ENCODE measurements at places on chromosomes 6 and 20.

- DNase-seq, result no peak
These were observed 159.3 kb downstream of the CD83 start for GRCh38 chr6:14276667-14277404.

- DNase-seq, result no peak
These were observed 1.6 kb upstream of the ID4 start for GRCh38 chr6:19835605-19836004.

GRCh38 chr20:49032455-49032854 lies 13.7 kb upstream of the CSE1L start:
- no peak for DNase-seq

- DNase-seq, result no peak
These were observed 17.4 kb upstream of the SDHAF4 start for GRCh38 chr6:70549327-70549726.

DNA sequence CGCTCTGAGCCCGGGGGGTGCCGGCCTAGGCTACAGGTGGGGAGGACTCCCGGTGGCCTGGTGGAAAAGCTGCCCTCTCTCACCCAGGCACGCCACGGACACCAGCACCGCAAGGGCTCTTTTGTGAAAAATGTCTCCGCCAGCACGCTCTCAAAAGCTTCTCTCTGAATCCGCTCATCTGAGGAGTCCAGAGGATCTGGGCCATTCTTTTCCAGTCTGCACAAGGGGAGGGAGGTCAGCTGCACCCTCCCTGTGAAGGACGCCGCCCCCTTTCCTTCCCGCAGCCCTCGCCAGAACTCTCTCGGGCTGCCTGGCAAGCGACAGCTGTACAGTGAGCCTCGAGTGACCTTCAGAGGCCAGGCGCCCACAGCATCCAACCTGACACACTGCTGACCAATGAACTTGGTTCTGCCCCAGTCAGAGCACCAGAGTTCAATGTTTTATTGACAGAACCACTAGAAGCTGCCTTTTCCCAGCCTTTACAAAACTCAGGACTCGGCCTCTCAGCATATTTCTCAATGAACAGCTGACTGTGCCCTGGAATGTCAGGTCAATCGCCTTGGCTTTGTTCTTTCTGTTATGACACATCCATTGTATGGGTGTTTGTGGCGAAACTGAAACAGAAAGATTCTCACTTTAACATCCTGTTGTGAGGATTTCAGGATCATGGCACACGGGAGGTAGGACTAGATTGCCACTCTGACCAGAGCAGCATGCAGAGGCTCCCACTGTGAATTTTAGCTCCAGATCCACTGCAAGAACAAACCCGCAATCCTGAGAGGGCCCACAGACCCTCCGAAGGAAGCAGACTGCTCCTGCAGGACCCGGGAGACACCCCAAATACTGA lies 26.7 kb downstream of the SERPINB9 start:
- peak; percentile 76 for DNase-seq

DNA sequence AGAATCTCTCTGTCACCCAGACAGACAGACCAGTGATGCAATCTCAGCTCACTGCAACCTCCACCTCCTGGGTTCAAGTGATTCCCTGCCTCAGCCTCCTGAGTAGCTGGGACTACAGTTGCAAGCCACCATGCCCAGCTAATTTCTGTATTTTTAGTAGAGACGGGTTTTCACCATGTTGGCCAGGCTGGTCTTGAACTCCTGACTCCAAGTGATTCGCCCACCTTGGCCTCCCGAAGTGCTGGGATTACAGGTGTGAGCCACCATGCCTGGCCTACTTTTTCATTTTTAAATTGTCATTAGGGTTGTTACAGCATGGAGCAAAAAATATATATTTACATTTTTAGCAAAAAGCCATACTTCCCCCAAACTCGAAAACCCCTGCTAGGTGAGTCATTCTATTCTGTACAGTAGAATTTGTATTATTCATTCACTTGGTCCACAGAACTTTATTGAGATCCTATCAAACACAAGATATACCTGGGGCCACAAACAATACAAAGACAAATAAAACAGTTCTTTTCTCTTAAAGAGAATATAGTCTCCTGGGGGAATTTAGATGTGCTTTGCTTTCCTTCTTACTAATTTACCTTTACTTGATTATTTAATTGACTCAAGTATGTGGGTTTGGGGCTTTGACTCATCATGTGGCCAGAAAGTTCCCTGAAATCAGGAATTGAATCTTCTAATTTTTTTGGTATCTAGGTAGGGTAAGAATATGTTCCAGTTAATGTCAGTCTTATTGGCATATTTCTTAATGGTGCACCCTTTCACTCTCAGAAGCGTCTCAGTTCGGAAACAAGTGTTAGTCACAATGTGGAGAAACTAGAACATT lies 16.6 kb upstream of the CCND3 start:
- DNase-seq, result no peak

GRCh38 chr6:26170181-26170580 lies 83.0 kb downstream of the HFE start:
- no peak for DNase-seq

GRCh38 chr6:153003366-153003690 lies 819 bp upstream of the MTRF1L start:
- DNase-seq, result no peak

DNA sequence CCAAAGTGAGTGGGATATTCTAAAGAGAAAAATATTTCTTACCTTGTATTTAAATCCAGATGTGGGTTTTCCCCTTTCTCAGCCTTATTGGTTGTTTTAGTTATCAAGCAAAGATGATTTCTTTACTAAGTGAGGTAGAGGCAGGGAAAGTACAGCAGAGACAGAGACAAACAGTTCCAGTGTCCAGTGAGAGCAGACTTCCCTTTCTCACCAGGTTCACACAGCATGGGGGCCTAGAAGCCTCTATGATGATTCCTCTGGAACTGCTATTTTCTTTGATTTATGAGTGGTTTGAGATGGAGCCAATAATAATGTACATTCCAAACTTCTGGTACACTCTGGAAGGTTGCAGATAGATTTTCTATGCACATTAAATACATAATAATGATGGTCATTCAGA lies 234.0 kb upstream of the MARCKS start:
- DNase-seq, result no peak

DNA sequence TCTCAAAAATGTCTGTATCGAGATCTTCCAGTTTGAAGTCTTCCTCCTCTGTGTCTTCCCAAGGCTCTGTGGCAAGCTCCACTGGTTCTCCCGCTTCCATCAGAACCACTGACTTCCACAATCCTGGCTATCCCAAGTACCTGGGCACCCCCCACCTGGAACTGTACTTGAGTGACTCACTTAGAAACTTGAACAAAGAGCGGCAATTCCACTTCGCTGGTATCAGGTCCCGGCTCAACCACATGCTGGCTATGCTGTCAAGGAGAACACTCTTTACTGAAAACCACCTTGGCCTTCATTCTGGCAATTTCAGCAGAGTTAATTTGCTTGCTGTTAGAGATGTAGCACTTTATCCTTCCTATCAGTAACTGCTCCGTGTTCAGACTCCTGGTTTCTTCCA lies 10.0 kb upstream of the DHX35 start:
- DNase-seq, result no peak

DNA sequence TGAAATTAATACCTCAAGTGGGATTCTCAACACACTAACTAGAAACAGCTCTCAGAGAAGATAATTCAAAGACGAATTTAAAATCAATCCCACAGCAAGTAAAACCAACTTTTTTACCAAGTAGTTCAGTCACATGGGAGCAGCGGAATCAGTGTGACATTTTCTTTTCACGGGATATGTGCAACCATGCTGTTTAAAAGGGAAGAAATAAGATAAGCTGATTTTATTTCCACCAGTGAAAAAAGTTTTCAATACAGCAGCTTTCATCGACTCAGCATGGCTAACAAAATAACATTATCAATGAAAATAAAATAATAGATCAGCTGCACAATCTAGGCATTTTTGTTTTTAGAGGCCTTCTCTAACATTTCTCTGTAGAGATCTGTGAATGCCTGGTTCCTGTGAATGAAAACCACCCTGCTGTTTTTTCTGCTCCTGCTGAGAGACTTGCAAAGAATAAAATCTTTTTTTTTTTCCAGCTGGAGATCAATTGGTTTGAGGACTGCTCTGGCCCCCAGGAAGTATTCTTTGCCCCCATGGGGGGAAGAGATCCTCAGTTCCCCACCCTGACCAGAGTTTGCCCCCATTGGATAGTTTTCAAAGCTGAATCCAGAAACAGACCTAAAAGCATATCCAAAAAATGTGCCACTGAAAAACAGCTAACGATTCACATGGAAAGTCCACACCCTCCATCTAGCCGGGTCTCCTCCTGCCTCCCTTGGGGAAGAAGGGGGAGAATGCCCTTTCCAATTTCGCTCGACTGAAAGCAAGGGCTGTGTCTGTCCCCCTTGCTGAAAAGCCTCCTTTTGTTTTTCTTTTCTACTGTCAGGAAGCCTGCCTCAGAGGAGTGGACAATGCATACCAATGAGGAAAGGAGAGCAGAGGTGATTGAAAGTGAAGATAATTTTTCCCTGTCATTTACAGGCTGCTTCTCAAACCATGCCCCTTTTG lies 317.6 kb downstream of the PRKN start:
- DNase-seq, result no peak

DNA sequence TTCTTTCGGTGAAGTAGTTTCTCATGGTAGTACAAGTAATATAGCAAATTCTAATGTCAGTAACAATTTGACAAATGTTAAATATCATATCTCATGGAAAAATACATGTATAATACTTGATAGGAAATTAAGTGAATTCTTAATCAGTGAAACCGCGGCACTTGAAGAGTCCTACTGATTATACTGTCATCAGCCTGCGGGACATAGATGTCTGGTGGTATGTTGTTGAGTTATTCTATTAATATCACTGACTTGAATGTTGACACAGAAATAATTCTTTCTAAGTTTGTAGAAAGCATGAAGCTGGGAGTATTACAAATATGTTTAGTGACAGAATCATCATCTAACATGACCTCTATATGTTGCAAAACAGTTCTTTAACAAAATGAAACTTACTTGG lies 479.8 kb upstream of the IMPG1 start:
- DNase-seq, result no peak

DNA sequence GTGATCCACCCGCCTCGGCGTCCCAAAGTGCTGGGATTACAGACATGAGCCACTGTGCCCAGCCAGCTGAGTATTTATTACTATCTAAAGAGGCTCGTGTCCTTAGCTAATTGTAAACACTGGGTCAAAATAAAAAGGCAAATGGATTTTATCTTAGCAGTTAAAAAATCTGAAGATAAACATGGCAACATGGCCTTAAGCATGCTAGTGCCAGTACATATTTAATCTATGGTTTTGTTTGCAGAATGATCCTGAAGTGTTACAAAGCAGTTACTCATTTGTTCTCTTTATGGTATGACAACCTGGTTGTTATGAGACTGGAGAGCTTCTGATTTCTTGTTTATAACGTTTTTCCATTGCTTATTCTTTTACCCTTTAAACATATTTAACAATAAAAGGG lies 3.9 kb upstream of the KIAA0408 start:
- DNase-seq, result no peak

GRCh38 chr6:50278663-50279062 lies 228.9 kb upstream of the DEFB112 start:
- DNase-seq, result no peak

DNA sequence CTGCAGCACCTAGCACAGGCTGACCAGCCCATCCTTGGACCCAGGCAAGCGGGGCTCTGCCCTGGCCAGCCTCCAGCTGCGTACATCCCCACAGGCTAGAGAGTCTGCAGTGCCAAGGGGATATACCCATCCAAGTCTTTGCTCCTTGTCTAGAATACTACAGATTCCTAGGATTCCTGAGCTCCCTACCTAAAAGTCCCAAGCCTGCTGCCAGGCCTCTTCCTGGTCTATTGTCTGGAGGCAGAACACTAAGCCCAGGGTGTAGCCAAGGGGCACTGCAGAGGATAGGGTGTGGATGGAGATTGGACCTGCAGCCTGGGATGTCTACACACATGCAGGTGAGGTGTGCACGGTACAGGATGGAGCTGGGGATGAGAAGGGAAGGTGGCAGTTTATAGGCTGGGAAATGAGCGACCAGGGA lies 90.0 kb upstream of the SIRPA start:
- DNase-seq, result no peak

- DNase-seq, result no peak
These were observed 80.3 kb downstream of the JARID2 start for GRCh38 chr6:15326067-15326614.
